Neural crest cell (in vitro differentiated cells): ENCODE measurements at places on chromosomes 1 and 21. TPM values are rescaled to one million over a fixed set of nuclear protein-coding genes. Genes with fewer than 3 reads are reported as not detected.

DNA sequence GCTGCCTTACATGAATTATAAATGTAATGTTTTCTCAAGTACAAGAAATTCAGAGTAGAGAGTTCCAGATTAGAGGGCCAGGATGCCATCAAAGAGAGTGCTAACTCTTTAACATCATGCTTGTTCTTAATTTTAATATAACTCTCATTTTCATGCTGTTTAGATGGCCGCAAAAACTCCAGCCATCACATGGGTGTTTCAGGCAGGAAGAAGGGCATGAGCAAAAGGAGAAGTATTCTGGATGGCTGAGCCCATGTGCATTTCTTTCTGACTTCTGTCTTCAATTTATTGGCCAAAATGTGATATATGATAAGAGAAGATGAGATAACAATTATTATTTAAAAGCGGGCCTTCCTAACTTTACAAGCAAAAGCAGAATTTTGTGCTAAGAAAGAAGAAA lies 1328.6 kb downstream of the MRPL39 start:
- no peak for DNase-seq

DNA sequence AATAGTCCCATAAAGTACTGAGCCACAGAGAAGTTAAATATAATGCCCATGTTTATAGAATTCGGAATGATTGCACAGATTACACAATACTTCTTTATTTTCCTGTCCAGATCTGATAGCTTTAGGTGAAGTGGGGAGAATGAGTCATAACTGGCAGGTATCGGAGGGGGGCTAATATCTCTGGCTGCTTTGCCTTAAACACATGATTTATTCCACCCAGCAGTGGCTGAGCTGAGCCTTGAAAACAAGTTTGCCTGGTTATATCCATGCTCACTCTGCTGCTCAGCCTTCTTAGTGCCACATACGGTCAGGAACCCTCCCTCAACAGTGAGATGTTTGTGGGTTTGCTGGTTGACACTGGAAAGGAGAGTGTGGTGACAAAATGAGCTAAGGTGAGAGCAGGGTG lies 119.7 kb upstream of the ZNF648 start:
- no peak for DNase-seq

DNA sequence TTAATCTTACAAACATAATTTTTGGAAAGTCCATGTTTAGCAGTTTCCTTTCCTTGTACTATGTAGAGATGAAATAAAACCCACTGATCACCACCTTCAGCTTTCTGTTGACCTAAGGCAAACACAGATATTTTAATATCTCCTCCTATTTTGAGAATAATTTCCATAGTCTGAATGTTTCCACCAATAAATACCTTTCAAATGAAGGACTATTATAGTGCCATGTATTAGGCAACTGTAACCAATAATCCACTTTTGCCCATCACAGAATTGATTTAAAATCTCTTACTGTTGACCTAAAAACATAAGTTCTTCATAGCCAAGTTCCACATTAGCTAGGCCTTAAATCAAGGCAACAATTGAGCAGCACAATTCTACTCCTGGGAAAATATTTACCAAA lies 1.8 kb downstream of the CDC42BPA start:
- no peak for DNase-seq

GRCh38 chr1:191498318-191498717 lies 659.9 kb upstream of the RGS18 start:
- DNase-seq, result no peak

GRCh38 chr1:13576926-13577325 lies 6.7 kb upstream of the PDPN start:
- no peak for DNase-seq

- DNase-seq, result no peak
Observed at GRCh38 chr1:9993561-9994075, 3.4 kb upstream of the RBP7 start.

DNA sequence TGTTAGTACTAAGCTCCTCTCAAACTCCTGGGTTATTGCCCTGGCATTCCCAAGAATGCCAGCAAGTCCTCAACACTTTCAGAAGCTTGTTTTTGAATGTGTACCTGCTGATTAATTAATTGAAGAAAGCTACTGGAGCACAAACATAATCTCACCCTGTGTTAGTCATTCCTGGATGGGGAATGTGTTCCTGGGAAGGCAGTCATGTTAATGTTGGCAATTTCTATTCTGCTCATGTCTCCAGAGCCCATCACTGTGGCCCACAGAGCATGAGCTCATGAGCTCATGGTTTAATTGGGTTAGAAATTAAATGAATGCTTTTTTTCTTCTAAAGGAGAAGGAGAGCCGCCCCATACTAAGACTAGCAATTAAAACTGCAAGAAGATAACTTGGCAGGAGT lies 31.9 kb upstream of the KCNA3 start:
- no peak for DNase-seq

DNA sequence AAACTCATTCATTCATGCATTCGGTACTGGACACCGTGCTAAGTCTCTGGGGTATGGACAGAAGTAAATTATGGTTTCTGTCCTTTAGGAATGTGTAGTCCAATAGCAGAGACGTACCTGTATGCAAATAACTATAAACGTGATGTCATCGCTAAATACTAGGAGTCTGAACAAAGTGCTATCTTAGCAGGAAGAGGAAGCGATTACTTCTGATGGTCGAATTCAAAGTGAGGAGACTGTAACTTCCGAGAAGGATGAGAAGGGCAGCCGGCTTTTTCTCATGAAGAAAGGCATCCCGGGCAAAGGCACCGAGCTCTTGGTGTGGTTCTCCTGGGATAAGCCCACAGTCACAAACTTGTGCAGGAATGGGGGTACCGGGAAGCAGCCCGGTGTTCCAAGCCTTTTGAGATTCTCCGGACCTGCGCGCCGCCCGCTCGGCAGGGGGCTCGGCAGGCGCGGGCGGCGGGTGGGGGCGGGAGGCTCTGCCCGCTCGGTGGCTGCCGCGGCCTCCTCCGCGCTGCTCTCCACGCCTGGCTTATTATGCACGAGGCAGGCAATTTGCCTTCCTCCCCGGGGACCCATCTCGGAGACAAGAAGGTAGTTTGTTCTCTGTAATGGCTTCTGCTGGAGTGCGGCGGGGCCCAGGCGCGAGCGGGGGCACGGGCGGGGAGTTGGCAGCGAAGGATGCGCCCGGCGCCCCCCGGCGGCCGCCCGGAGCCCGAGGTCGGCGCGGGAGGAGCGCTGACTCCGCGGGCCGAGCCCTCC lies 67.5 kb upstream of the CD1D start:
- DNase-seq, result peak; percentile 61

The LHX8 gene
- not detected in 2 replicates for total RNA-seq

The APOBEC4 gene
- not detected in 2 replicates for total RNA-seq

The GNG12 gene
- total RNA-seq, result 18.4 and 18.5 TPM in 2 replicates
